Fibroblast of skin of scalp (primary cell): ENCODE measurements at places on chromosomes 3 and 15.

- DNase-seq = no peak
Measured at GRCh38 chr15:89958107-89958805, 42.9 kb upstream of the ZNF710 start.

DNA sequence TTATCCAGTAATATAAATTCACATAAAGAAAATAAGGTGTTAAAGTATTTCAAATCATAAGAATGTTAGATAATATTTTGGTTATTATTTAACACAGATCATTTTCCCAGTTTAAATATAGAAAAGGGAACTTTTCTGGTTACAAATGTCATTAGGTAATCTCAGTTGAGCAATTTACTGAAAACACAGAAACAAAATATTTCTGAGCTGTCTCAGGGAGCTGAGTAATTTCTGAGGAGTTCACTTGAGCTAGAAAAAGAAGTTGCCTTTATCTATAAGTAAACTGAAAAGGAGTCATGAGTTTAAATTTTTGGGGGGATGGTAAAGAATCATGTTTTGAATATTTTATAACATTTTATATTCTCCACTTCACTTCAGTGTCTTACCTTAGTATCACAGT is 855.4 kb upstream of the ARPP21 start:
- peak; percentile 54 for DNase-seq

DNA sequence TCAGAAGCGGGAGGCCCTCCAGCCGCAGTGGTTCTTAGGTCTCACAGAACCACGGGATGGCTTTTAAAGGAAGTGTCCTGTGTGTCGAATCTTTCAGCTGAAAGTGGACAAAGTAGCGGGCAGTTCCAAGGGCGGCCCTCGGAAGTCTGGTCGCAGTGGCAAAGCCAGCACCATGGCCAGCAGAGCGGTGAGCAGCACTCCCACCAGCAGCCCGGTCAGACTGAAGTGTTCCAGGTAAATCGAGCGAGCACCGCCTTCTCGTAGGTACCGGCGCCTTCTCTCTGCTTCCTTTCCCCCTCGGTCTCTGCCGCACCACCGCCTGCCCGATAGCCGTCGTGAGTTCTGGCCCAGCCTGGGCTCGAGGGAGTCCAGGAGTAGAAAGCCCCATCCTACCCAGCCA is 103.6 kb upstream of the ABHD17C start:
- no peak for DNase-seq

DNA sequence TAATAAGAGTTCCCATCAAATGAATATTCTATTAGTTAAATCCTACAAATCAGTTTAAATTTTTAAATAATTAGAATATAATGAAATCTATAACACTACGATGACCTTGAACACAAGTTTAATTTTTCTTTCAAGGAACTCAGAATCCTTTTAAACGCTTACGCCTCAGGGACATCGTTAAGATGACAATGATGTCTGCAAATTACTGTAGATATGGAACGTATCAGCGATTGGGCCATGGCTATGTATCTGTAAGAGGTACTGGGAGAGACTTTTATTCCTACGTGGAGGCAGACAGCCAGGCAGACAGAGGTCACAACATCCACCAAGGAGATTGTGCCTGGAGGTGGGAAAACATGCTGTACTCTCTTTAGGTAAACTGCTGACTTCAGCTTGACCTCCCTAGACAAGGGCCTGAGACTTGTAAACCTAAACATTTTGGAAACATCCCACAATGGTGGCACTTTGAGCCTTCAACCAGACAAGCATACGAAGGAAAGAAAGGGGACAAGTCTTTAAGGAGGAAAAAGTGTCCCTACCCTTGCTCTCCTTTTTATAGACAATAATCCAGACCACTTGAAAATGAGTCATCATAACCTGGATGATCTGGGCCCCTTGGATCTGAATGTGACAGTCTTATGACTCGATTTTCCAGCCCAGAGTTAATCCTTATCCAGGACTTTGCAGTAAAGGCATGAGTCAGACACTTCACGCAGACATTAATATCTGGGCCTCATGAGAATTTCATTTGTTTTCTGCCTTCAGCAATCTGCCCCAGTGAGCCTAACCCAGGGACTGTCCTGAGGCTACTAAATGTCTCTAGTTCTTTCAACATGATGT is 6.8 kb upstream of the LDHAL6B start:
- peak; percentile 52 for DNase-seq

DNA sequence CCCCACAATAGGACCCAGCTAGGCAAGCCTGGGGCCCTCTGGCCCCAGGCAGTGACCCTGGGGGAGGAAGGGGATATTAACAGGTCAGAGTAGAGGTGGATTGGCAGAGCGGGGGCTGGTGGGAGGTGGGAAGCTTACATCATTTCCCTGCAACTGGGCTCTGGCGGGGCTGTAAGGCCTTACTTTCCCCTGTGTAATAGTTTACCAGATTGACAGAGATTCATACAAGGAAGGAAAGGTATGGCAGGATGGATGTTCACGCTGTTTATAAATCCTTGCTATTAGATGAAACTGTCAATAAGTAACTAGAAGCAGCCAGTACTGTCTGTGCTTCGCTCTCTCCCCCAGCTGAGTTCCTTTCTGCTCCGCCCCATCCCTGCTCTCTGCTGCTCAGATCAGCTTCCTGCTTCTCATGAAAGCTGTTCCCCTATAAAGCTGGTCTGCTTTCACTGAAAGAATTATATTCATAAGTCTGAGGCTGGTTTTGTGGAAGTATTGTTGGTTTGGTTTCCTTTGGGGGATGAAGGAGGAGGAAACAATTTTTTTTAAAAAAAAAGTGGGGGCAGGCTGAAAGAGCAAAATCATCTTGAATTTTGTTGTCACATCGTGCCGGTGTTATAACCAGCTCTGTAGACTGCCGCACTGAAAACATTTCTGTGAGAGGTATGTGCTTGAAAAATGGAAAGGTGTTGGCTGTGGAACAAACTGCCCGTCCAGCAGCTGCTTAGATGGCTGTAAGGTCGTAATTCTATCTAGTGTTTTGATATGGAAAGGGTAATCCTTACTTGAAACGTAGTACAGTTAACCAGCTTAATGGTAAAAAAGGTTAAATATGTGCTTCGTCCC is 76.4 kb downstream of the BBX start:
- peak; percentile 51 for DNase-seq

DNA sequence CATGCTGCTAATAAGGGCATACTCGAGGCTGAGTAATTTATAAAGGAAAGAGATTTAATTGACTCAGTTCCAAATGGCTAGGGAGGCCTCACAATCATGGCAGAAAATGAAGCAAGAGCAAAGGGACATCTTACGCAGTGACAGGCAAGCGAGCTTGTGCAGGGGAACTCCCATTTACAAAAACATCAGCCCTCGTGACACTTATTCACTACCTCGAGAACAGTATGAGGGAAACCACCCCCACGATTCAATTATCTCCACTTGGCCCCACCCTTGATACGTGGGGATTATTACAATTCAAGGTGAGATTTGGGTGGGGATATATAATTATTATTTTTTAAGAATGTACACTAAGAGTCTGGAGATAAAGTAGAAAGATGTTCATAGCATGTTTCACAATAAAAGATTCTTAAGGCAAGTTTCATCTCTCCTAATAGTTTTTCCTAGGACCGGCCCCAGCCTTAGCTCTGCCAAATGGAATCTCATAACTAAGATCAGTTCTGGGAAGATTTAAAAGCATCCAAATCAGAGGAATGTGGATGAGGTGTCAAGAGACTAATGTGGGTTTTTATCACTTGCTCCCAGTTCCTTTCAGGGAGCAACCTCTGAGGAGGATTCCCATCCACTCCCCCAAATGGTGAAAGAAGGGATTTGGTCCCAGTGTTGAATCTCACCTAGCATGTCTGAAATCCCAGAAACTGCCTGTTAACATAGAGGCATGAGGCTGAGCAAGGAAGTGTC is 221.0 kb downstream of the ZMAT3 start:
- peak; percentile 64 for DNase-seq

GRCh38 chr3:140093742-140094141 is 158.8 kb downstream of the CLSTN2 start:
- peak; percentile 68 for DNase-seq

GRCh38 chr15:89089316-89090230 is 1.3 kb downstream of the ABHD2 start:
- no peak for DNase-seq

DNA sequence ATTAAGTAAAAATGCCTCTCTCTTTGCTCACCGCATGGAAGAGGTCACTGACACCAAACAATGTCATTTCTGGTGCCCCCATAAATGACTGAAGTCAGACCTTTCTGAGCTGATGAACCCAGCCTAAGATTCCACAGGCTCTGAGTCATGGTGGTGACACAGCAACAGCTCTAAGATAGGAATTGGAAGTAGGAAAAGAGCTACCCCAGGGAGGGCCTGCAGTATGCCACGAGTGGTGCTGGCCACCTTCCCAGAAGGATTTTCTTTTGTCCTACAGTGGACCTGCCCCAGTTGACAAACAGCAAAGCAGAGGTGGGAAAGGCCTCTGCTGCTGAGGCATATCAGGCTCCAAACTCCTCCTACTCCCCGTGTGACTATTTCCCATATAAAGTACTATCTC is 208.1 kb downstream of the MINAR1 start:
- DNase-seq = peak; percentile 96

GRCh38 chr3:14319654-14320182 is 82.7 kb upstream of the SLC6A6 start:
- peak; percentile 74 for DNase-seq

DNA sequence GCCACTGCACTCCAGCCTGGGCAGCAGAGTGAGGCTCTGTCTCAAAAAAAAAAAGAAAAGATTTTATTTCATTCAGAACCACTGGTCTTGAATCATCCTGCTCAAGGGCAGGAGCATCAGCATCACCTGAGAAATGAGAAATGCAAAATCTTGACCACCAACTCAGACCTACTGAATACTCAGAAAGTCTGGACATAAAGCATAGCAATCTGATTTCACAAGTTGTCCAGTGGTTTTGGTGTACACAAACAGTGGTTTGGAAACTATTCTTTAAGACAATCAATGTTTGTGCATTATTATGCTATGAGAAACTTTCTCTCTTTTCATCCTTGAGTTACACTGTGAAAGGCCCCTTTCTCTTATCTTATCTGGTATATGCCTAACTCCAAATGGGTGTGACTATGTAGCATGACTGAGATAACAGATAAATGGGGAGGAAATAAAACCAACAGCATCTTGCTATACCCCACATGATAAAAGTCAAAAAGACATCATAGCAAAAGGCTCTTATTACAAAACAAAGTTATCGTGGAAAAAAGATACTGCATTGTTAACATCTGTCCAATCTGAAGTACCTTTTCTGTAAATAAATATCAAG is 174.2 kb upstream of the STT3B start:
- DNase-seq = no peak

DNA sequence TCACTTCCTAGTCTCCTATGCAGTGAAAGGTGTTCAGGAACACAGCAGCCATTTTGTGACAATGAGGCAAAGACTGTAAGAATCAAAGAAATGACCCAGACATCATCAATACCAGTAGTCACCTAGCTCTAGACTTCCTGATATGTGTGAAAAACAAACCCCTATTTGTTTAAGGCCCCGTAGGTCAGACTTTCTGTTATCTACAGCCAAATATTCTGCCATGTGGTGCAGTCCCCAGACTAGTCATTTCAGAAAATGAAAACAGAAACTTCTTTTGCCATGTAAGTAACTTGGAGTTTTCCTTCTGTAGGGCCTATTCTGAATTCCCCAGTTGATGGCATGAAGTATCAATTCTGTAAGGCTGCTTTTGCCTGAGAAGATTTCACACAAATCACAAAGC is 181.7 kb upstream of the SNTN start:
- DNase-seq = no peak

DNA sequence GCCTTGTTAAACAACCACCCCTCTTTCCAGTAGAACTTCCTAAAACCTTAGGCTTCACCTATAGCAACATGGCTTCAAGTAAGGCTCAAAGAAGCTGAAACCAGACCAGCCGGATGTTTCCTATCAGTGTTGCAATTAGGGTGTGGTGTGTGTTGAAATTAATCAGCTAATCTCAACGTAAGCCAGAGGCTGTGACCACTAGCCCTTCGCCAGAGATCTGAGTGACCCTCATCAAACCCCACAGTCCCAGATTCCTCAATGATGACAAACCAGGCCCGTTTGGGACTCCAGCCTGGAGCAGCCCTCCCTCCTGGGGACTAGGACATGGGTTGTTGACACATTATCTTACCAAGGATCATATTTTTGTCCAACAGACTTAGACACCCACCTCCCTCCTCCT is 27.3 kb downstream of the CYP11A1 start:
- no peak for DNase-seq

DNA sequence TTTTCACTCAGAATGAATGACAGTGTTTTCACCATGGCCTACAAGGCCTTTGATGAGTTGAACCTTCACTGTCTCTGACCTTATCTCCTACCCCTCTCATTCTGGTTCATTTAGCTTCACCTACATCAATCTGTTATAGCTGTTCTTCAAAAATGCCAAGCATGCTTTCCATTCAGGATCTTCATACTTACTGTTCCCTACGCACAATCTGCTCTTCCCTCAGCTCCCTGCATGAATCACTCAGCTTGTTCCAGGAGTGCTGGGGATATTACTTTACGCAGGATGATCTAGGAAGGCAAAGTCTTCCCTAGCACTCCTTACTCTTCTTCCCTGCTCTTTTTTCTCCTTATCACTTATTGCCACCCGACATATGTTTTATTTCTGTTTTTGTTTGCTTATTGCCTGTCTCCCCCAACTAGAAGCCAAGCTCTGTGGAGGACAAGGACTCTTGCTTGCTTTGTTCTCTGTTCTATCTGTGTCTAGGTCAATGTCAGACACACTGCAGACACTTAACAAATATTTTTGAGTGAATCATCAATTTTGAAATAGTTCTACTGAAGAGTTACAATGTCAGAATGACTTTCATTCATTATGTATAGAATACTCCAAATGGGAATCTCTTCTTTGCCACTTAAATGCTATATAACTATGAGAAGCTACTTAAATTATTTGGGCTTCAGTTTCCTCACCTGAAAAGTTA is 238.3 kb upstream of the FEZF2 start:
- DNase-seq = peak; percentile 61

GRCh38 chr3:129560911-129561594 is 18.1 kb downstream of the H1-8 start:
- peak; percentile 83 for DNase-seq
